Left ventricle myocardium inferior (tissue), 1 donor: ENCODE measurements at places on chromosomes 2 and 18.

- no peak for DNase-seq
These were observed 105.8 kb downstream of the PLB1 start for GRCh38 chr2:28601616-28602015.

GRCh38 chr2:7428454-7429204, 511.4 kb downstream of the RNF144A start:
- DNase-seq = no peak

DNA sequence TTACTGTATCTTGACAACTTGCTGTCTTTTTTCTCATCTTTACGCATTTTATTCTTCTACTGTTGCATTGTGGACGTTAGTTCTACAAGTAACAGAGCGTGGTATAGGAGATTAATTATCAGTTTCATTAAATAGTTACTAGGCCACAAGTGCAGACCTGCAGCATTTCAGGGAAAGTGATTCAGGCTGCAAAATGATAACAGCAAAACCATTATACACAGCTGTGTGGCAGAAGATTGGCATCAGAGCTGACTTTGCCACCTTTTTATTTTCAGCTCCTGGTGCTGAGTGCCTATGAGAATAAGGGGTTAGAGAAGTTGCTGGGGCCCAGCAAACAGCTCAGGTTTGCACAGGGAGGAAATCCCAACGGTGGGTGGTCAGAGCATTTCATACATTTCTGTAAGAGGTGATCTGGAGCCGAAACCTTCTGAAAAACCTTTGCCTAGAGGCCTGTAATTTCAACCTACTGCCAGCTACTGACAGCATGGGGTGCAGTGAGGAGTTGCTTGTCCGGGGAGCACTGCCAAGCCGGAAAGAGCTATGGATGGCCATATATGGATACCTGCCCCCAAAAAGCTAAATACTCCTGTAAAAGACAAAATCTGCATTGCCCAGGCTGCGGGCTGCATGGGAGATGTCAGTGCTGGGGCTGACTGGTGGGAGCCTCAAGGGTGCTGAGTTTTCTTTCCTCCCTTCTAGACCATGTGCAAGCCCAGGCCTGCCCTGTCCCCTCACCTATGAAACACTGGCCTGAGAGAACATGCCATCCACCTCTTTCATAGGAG, 2.7 kb upstream of the CCBE1 start:
- DNase-seq = no peak

GRCh38 chr2:20638014-20638413, 12.9 kb downstream of the HS1BP3 start:
- DNase-seq = peak; percentile 14

GRCh38 chr2:127082974-127083373, 24.0 kb downstream of the BIN1 start:
- DNase-seq = no peak

DNA sequence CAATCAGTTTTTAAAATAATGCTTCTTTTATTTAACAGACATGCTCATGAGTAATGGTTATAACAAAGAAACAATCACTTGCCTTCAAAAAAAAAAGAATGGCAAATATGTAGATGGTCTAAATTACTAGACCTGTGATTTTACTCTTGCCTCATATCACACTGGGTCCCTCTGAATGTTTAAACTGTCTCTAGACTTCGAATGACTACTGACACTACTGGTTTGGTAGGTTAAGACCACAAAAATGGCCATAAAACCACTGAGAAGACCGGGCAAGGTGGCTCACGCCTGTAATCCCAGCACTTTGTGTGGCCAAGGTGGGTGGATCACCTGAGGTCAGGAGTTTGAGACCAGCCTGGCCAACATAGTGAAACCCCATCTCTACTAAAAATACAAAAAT, 5.1 kb upstream of the SELENOI start:
- DNase-seq = no peak

DNA sequence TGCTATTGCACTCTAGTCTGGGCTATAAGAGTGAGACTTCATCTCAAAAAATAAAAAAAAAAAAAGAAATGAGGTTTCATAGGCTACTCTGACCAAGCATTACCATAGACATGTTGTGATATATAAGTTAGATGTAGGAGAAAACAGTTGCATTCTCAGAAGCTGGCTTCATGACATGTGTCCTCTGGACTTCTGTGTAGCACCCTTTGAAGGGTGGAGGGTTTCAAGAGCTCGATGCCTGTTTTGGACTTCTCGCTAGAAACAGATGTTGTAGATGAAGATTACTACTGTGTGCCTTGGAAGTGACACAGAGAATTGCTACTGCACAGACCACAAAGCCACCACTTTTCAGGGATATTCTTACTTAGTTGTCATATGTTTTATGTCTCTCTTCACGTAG, 91.0 kb downstream of the TMEM247 start:
- no peak for DNase-seq
